Activated T-cell treated with anti-CD3 and anti-CD28 coated beads, Interleukin-2, amount 50 U/mL, for 24 hours (primary cell): ENCODE measurements at places on chromosomes 4 and X.

GRCh38 chr4:41146716-41147506 is 67.4 kb downstream of the APBB2 start:
- H3K36me3 ChIP-seq: no peaks in the 10 kb centered on the region
- H3K27me3 ChIP-seq: no peaks in the 10 kb centered on the region
- no peaks in the 10 kb centered on the region for H3K4me1 ChIP-seq

GRCh38 chrX:72238183-72238582 is 644 bp downstream of the ERCC6L start:
- H3K4me3 ChIP-seq: peak overlapping the region; percentile 85
- peaks cover 6% of the 10 kb centered on the region for H3K27me3 ChIP-seq
- peaks cover 14% of the 10 kb centered on the region for H3K36me3 ChIP-seq
- DNase-seq: no peak
- H3K27ac ChIP-seq: no peak overlapping the region

GRCh38 chrX:374596-374995 is 12.1 kb downstream of the PPP2R3B start:
- peaks cover 6% of the 10 kb centered on the region for H3K36me3 ChIP-seq
- peaks cover 40% of the 10 kb centered on the region for H3K4me1 ChIP-seq

GRCh38 chr4:156313497-156313896 is 359.8 kb upstream of the CTSO start:
- H3K27ac ChIP-seq: no peak overlapping the region
- H3K4me3 ChIP-seq: no peak overlapping the region
- no peaks in the 10 kb centered on the region for H3K36me3 ChIP-seq
- no peaks in the 10 kb centered on the region for H3K4me1 ChIP-seq
- no peaks in the 10 kb centered on the region for H3K27me3 ChIP-seq
